ENCODE measurements at places on chromosomes 12 and 14. TPM values are rescaled to one million over a fixed set of nuclear protein-coding genes. Genes with fewer than 3 reads are reported as not detected.

RAD9B gene
- 0.09 TPM for polyA plus RNA-seq

SIX6 gene
- polyA plus RNA-seq: not detected

INSM2 gene
- polyA plus RNA-seq: not detected

DPPA3 gene
- not detected for polyA plus RNA-seq

KRT83 gene
- not detected for polyA plus RNA-seq

RFLNA gene
- not detected for polyA plus RNA-seq

ACSM4 gene
- polyA plus RNA-seq: not detected

ACSS3 gene
- 0.47 TPM for polyA plus RNA-seq

DBX2 gene
- polyA plus RNA-seq: not detected

ZCCHC8 gene
- polyA plus RNA-seq: 10.9 TPM

PPP4R4 gene
- 0.17 TPM for polyA plus RNA-seq

ITGA5 gene
- polyA plus RNA-seq: 259 TPM

C12orf54 gene
- not detected for polyA plus RNA-seq

GRCh38 chr14:31057701-31058364 lies 31.7 kb upstream of the STRN3 start:
- no peak for DNase-seq

DNA sequence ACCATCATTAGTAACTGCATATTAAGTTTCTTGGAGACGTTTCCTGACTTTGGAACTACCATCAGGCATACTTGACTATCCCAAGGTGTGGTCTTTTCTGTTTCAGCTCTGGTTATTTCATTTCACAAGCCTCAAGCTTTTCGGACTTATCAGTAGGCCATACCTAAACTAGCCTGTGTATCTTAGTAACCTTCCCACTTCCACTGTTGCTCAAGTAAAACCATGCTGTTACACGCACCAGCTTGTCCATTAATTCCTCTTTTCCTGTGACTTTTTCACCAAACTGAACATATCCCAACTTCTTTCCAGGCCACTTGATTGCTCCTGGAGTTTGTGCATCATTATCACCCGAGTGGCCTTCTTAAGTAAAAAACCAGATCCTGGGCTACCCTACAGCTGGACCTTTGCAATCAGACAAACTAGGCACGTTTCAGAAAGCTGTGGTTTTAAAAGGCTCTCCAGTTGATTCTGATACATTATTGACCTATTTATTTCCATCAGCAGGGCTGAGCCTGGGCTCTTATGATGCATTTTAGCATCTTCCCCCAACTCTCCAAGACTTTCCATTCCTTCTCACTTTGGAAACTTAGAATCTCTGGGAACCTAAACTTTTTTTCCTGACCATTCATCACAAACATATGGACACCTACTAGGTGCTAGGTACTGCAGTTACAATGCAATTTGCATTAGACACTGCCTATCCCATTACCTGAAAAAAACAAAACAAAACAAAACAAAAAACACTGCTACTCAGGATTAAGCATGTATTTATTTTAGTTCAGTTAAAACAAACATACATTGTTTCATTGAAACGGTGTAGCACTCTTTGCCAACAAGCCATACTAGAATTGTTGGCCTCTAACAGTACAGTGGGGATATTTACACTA lies 14.9 kb downstream of the SLC38A2 start:
- DNase-seq: peak; percentile 93

DNA sequence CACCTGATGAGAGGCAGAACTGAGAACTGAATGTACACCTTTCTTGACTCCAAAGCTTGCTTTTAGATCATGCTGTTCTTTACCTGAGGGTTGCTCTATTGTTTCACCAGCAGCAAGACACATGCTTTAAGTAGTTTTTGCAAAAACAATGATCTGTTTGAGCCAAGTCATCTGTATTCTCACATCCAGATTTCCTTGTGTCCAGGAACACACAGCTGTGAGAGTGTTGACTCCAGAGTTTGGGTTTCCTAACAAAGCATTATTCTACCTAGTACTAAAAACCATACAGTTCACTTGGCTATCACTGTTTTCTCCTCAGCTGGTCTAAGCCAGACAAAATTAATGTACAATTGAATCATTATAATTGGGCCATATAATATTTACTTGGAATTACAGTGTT lies 120.4 kb downstream of the STAB2 start:
- no peak for DNase-seq

DNA sequence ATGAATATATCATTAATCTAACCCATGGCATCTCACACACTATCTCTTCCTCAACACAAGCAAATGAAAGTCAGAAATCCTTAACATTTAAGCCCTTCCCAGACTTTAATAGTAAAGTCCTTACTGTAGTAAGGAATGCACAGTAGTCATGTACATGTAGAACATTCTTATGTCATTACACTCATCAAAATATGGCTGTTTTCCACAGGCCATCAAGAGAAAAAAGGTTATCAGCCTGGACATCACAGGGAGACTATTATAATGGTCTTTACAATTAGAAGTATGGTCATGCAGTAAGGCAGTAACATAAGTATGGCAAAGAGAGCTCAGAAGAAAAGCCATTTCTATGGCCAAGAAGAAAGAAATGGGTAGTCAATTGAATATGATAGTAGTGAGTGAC lies 121.2 kb downstream of the SLC6A15 start:
- no peak for DNase-seq

- DNase-seq: no peak
Measured at GRCh38 chr14:100544506-100545141, 42.6 kb downstream of the BEGAIN start.

DNA sequence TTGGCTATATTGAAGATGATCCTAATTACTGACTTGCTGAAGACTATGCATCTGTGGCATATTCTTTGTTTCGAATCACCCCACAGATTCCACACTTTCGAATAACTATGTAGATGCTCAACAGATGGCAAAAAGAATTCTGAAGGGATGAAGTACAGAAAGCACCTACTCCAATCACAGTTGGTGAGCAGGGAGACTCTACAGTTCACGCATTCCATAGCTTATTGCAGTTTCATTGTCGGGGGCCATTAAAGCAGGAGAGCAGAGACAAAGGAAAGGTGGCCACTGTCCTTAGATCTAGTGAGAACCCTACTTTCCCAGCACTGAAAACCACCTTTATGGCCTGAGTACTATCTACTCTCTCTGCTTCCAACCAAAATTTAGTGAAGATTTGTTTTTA lies 191.9 kb downstream of the STXBP6 start:
- no peak for DNase-seq

- DNase-seq: no peak
Measured at GRCh38 chr12:99259040-99259934, 388.3 kb upstream of the GARIN6 start.

GRCh38 chr12:131597333-131597732 lies 113.6 kb upstream of the SFSWAP start:
- DNase-seq: no peak

DNA sequence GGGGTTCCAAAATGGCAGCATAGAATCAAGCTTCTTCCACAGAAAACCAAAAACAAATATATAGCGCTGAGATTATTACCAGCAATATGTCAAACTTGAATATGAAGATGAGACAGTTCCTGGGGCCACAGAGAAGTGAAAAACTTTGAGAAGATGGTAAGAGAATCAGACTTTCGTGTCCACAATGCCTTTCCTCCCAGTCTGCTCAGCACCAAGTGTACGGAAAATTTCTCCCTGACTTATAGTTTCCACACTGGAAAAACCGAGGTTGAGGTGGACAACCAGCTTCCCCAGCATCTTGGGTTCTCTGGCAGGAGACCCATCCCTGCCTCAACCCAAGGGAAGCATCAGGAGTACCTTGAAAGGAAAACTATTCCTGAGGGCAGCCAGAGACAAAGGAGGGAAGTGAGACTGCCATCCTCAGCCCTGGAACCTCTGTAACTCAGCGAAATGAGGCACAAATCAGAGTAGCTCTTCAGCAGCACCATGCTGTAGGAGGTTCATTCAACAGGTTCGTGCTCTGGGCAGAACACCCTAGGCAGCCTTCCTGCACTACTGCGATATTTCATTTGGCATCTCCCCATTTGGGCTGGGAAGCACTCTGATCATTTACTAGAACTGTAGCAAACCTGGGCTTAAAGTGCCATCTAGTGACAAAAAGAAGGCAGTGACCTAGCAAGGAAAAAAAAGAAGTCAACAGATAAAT lies 52.4 kb upstream of the CAPRIN2 start:
- peak; percentile 76 for DNase-seq

- DNase-seq: peak; percentile 10
Measured at GRCh38 chr14:22179190-22179589, 409.8 kb downstream of the DAD1 start.

GRCh38 chr12:54132976-54133771 lies 55.6 kb downstream of the SMUG1 start:
- no peak for DNase-seq

DNA sequence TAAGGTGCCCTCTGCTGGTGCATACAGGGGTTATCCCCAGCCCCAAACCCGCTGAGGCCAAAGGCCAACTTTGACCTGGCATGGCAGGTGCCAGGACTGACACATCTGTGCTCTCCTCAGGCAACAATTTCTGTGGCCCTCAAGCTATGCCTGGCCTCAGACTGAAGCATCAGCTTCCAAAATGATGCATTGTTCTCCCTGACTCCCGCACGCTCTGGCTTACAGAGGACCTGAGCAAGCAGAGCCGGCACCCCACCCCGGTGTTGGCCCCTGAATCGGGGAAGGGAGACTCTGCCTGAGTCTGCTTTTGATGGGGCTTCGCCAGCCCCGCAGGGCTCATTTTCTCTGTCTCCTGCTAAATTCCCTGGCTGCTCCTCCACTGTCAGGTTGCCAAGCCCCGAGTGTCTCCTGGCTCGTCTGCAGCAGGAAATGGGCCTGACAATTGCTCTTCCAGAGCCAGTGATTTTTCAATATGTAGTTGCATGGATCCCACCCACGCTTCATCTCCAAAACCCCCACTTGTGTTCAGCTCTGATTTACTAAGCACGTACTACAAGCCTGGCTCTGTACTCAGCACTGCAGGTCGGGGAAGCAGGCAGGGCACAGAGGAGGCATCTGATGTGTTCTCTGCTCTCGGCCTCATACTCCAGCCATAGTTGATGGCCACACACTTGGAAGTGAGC lies 126.1 kb downstream of the SLC38A6 start:
- DNase-seq: no peak

- DNase-seq: no peak
Measured at GRCh38 chr12:67758119-67758518, 109.6 kb downstream of the DYRK2 start.

DNA sequence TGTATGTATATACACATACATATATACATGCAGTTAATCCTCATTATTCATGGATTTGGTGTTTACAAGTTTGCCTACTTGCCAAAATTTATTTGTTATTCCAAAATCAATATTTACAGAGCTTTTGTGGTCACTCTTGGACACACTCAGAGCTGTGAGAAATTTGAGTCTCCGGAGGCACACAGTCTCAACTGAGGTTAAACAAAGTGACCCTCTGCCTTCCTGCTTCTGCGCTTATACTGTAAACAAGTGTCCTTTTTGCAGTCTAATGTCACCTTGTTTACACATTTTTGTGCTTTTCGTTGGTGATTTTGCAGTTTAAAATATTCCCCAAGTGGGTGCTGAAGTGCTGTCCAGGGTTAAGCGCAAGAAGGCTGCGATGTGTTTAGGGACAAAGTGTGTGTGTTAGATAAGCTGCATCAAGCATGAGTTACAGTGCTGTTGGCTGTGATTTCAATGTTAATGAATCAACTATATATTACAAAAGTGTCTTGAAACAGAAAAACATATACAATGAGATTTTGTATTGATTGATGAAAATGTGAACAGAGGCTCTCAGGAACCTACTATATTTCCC lies 13.1 kb upstream of the LTA4H start:
- no peak for DNase-seq

DNA sequence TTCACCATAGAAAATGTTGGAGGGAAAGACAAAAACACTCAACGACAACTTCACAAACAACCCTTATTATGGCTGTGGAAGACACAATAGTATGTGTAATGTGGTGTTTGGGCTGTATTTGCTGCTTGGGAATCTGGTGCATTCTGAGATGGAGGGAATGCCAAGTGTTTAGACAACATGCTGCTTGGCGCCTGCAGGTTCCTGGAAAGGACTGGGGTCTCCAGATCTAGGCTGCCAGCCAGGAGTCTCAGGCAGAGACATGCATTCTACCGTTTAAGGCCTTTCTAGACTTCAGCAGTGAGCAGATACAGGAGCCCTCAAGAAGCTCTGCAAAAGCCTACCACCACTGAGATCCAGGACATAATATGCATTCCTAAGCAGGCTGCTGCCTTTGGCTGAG lies 418.7 kb downstream of the NRXN3 start:
- no peak for DNase-seq

- no peak for DNase-seq
Measured at GRCh38 chr14:37544407-37544806, 50.6 kb downstream of the FOXA1 start.

Data from IMR-90 (cell line).